ENCODE measurements at places on chromosomes 12 and 14.

GRCh38 chr12:40566271-40566670 lies 126.0 kb upstream of the CNTN1 start:
- DNase-seq, result no peak

- DNase-seq, result no peak
Observed at GRCh38 chr14:59785629-59786028, 84.9 kb downstream of the RTN1 start.

GRCh38 chr12:98645572-98646067 lies 530 bp downstream of the APAF1 start:
- DNase-seq, result no peak

- DNase-seq, result no peak
Observed at GRCh38 chr14:61663312-61663979, 31.9 kb upstream of the HIF1A start.

DNA sequence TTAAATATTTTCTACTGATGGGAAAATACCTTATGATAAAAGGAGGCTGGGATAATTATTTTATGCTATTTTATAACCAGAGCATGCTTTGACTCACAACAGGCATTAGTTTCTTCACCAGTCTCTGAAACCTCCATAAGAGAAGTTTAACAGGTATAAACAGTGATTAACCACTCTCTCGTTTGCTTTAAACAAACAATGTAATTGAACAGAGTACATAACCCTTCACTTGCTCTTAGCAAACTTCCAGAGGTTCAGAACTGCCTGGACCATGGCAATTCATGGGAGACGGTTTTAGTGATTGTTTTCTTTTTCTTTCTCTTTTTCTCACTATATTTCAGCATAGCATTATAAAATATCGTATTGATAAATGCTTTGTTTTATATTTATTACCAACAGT lies 35.3 kb downstream of the CFAP251 start:
- DNase-seq, result no peak

GRCh38 chr12:9794484-9795093 lies 32.7 kb upstream of the KLRF1 start:
- DNase-seq, result no peak

DNA sequence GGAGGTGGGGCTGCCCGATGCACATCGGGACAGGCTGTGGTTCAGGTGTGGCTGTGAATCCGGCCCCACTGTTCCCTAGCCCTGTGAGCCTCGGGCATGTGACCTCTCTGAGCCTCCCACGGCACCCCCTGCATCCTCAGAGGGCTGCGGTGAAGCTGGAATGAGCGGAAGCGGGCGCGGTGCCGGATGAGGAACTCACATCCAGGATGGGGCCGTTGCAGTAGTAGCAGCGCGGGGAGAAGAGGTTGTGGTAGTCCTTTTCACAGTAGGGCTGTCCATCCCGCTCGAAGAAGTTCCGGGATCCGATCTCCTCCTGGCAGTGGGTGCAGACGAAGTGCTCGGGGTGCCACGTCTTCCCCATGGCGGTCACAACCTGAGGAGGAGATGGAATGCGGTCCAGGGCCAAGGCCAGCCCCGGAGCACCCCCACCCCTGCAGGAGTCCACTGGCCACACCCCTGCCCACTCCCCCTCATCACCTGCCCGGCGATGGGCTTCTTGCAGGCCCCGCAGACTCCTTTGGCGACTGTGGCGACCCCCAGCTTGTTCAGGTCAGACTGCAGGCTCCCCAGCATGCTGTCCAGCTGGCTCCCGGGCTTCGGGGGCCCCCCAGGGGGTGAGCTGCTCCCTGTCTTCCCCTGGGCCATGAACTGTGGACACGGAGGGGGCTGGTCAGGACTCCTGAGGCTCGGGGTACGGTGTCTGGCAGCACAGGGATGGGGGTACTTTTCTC lies 13.9 kb upstream of the RPLP0 start:
- no peak for DNase-seq

- no peak for DNase-seq
Observed at GRCh38 chr12:54133772-54134375, 54.9 kb downstream of the SMUG1 start.

DNA sequence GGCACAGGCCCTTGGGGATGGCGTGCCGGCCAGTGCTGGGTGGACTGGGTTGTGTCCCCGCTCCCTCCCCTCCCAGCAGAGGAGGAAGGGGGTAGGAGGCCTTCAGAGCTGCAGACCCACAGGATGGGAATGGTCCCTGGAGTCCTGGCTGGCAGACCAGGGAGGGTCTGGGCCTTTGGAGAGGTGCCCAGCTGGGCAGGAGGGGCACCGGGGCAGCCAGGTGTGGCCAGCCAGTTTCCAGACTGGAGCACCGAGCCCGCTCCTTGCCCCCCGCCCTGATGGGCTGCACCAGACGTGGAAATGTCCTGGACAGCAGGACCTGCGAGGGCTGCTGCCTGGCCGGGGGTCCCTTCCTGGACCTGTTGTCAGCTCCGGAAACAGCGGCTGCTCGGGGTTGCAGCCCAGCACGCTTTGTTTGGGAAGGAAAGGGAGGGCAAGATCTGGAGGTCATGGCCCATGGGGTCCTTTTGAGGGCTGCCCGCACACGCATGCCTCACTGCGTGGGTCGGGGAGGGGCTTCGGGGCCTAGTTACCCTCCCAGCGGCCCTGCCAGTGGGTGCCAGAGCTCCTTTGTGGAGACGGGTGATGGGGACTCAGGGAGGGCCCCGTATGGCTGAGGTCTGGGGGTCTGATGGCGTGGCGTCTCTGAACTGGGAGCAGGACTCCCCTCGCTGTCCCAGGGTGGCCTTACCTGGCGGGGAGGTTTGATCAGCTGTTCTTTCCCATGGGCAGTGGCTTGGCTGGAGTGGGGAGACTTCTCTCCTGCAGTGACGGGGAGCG lies 9.1 kb downstream of the KIF26A start:
- no peak for DNase-seq

- DNase-seq, result no peak
Observed at GRCh38 chr12:97246368-97246767, 216.2 kb upstream of the RMST start.

- DNase-seq, result no peak
Observed at GRCh38 chr14:100540926-100541620, 46.1 kb downstream of the BEGAIN start.

DNA sequence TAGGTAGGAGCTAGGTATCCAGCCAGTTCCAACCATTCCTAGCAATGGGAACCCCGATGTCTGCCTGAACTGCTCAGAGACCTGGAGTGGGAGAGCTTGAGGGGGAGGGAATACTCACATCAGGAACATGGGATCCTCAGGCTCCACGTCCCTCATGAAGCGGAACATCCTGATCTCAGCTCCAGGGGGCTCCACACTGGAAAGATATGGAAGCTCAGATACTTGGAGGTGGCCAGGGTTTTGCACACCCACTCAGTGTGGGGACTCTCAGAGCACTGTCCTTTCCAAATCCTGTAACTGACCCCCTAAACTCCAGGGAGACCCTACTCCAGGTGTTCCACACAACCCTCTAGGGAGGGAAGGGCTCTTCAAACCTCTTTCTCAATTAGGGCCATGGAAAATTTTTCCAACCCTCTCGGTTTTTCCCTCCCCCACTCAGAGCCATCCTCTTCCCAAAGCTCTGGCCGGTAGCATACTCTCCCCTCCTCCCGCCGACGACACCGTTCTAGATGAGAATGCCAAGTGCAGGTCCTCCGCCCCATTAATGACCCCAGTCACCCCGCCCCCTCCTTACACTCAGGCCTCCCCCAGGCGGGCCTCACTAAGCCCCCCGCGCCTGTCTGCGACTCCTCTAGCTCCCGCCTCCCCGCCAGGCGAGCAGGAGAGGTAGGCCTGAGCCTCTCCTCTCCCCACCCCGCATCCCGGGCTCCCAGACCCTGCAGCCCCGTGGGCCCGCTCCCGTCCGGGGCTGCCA lies 597 bp downstream of the MLF2 start:
- DNase-seq, result no peak

- no peak for DNase-seq
Observed at GRCh38 chr12:13007496-13008233, 7.6 kb upstream of the HEBP1 start.

GRCh38 chr14:100765296-100765695 lies 38.6 kb downstream of the DLK1 start:
- DNase-seq, result no peak

DNA sequence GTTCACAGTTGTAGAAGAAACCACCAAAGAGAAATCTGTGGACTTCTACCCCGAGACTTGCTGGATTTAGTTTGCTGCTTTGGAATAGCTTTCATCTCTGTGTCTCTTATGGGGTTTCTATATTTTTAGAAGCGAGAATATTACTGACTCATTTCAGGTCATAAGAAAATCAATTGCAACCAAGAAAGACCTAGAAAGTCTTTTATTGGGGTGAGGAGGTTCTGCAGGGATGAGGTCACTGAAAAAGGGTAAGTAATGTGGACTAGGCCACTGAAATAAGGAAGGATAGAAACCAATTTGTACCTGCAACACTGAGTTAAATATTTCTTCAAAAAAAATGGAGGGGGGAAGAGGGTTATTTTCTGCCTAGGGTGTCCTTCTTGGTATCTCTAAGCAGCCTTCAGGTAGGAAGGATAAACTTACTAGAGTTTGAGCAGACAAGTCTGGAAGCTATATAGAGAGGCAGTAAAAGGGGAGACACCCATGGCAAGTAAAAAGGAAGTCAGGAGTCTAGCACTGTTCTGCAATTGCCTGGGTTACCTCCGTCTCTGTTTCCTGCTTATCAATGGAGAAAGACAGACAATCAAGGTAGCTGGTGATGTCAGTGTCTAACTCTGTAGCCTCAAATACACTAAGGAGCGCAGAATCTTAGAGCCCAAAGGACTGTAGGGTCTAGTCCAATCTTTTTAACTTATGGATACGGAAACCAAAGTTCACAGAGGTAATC lies 19.6 kb upstream of the KERA start:
- DNase-seq, result no peak

- DNase-seq, result no peak
Observed at GRCh38 chr12:25906651-25907340, 51.7 kb upstream of the RASSF8 start.

GRCh38 chr14:68297039-68297438 lies 477.5 kb downstream of the RAD51B start:
- no peak for DNase-seq

DNA sequence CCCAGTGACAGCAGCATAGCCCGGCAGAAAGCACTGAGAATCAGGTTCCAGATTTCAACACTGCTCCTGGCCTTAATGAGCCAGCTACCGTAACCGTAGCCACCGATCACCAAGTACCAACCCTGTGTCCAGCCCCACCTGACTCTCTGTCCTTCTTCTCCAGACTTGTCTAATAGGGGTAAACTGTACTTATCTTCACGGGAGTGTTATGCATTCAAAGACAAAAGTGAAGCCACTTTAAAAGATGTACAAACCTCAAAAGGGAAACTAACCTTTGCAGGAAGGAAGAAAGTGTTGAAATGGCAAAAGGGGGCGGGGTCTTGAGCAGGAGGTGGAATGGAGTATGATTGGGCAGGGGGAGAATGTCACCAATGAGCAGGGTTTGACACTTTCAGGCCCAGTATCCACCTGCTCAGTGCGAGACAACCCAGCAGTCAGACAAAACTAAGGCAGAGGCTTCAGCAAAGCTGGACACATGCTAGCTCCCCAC lies 226.1 kb downstream of the CHST11 start:
- peak; percentile 71 for DNase-seq

GRCh38 chr12:14751986-14752385 lies 51.3 kb downstream of the WBP11 start:
- DNase-seq, result no peak

GRCh38 chr12:125202421-125202820 lies 137.2 kb downstream of the AACS start:
- no peak for DNase-seq

GRCh38 chr14:19878029-19878642 lies 3.2 kb downstream of the OR4K2 start:
- DNase-seq, result no peak

- no peak for DNase-seq
Observed at GRCh38 chr12:124381456-124382296, 86.8 kb downstream of the RFLNA start.
